Pancreas (tissue), 10 donors: ENCODE measurements at places on chromosomes 2 and 18. TPM values are rescaled to one million over a fixed set of nuclear protein-coding genes. Genes with fewer than 3 reads are reported as not detected.

COL4A3 gene
- polyA plus RNA-seq = 1.6 TPM

GRCh38 chr2:149490296-149490695 is 97.3 kb downstream of the MMADHC start:
- DNase-seq = no peak

DNA sequence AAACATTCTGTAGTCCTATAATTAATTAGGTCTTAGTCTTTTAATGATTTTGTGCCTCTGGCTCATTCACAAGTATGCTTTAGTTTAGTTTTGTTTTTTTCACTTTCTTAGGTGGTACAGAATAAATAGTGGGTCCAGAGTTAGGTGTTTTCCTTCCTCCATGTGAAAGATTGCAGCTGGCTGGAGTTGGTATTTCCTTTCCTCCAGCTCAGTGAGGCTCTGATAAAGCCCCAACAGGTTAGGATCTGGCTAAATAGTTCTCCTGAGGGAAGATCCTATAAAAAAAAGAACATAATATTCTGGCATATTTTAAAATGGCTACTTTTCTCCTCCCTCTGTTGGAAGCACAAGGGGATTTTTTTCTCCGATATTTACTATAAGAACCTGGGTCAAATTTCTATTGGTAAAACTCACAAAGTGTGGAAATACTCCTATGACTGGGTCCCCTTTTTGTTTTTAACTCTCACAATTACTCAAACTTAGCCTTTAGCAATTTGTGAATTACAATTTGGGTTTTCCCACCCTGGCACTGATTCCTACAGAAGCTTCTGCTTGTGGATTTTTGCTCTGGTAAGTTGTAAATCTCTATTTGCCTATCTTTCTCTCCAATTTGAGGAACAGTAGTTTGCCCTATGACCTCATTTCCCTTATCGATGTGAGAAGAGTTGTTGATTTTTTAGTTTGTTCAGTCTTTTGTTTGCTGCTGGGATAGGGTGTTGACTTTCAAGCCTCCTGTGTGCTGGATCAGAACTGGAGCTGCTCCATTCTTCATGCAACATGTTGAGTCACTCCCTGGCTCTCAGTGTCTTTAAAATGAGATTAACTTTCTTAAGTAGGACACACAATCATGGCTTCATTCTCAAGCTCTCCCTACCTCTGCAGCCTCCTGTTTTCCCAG is 500.9 kb downstream of the RNF144A start:
- no peak for DNase-seq

DNA sequence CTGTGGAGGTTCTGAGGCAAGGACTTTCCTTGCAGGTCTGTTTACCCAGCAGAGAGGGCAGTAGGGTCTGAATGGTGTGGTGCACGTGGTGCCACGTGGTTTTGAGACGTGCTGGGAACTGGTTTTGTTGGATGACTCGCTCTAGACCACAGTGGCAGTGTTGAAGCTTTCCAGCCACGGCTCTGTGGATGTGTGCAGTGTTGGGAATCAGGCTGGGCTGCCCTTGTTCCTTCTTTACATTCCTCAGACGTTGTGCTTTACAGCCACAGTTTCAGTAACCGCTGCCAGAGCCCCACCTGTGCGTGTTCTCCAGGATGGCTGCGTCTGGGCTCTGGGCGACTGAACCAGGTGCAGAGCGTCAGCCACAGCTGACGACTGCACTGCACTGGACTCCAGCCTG is 8.2 kb downstream of the CTDP1 start:
- peak; percentile 79 for DNase-seq

DNA sequence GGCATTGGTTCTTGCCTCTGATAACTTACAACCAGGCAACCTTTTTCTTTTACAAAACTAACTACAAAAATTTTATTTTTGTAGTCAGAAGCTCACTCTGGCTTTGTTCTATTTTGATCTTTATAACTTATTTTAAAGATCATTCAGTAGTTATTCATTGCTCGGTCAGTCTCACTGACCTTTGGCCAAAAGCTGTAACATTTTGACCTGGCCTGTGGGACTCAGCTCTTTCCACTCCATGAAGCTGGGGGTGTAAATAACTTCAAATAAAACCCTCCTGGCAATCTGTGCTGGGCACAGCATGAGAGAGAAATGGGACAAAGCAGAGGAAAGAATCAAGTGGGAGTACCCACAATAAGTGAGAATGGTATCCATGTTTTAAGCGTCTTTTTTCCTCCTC is 380.7 kb downstream of the SETBP1 start:
- DNase-seq = no peak

CPSF3 gene
- polyA plus RNA-seq = 10.6 TPM

GRCh38 chr2:241815477-241816430 is 6.8 kb downstream of the NEU4 start:
- DNase-seq = peak; percentile 72

DNA sequence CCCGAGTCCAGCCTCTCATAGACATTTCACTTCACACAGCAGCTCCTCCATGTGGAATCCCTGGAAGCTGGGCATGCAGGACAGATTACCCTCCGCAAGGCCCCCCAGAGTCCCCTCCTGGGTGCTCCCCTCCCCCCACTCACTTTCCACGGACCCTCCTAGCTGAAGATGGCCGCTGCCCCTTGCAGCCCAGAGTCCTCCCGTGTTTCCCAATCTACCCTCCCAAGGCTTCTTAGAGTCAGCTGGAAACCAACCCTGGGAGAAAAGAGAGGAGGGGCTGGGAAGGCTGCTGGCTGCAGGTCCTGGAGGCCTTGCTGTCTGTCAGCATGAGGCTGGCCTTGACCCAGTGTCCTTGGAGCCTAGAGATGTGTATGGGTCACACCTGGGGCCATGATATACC is 49.0 kb upstream of the HAAO start:
- no peak for DNase-seq

ABCG8 gene
- not detected for polyA plus RNA-seq

- DNase-seq = no peak
These were observed 55.1 kb upstream of the ZNF397 start for GRCh38 chr18:35185771-35186170.

TRABD2A gene
- 0.33 TPM for polyA plus RNA-seq

DNA sequence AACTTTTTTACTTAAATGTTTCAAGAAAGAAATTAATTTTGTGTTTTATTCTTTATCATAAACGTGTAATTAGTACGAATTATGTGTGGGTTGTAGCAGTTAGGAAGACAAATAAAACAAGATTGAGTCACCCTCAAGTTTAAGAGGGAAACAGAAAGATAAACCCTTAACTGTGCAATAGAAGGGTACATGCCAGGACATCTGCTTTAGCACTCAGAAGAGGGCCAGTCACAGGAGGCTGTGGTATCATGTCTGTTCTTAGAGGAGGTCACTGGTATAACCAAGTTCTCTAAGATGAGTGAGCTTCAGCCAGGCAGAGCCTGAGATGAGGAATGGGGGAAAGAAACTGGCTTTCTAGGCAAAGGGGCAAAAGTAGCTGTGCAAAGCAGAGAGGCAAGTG is 42.4 kb upstream of the GRHL1 start:
- no peak for DNase-seq

POTEI gene
- polyA plus RNA-seq = 0.26 TPM

RTP5 gene
- polyA plus RNA-seq = 0.19 TPM

DNA sequence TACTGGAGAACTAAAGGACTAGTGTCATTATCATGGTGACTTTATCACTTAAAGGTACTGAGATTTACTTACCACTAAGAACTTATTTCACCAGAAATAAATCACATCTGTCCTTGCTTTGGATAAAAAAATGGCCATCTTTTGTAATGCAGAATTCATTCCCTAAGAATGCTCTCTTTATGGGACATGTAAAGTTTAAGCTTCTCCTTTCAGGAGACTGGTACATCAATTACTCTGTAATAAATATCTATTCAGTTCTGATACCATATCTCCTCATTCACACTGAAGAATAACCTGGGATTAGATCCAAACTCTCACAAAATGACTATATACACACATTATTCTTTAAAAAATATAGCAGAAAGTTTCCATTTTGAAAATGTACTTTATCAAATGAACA is 24.4 kb downstream of the TMEM163 start:
- no peak for DNase-seq

DNA sequence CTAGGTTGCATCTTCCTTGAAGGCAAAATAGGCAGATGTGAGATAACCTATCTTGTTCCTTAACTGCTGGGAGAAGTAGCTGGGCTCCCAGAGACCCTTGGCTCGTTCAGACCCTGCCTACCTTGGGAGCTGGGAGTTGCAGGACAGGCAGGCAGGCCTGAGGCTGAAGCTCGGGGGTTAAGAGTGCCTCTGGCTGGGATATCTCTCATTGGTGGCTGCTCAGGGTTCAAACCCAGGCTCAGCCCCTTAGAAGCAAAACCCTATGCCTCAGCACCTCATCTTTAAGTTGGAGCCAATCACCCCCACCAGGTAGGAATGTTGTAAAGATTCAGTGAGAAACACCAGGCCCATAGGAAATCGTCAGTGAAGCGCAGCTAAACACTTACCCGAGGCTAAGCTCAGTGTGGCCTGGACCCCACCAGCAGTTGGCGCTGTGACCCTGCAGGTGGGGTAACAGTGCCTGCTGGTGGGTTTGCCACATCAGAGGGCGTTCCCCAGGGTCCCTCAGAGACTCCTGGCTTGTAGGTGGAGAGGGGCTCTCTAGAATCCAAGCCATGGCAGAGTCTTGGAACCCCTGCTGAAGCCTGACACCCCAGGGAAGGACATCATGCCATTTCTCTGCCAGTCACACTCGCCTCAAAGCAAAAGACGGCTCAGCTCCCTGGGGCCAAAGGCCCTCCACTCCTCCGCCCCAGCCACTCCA is 54.6 kb upstream of the GPR17 start:
- DNase-seq = peak; percentile 68

GRCh38 chr2:132416723-132417395 is at the start of gene GPR39:
Gene GPR39 (plus strand): TSS chr2:132416805.
- DNase-seq = peak; percentile 25

GPBAR1 gene
- 2.3 TPM for polyA plus RNA-seq

- DNase-seq = no peak
These were observed 897.5 kb downstream of the SUCLG1 start for GRCh38 chr2:83561592-83561991.
